Endothelial cell of umbilical vein (primary cell): ENCODE measurements at places on chromosomes 4 and X.

GRCh38 chrX:109343671-109344070, 138.2 kb downstream of the GUCY2F start:
- DNase-seq = peak; percentile 37

DNA sequence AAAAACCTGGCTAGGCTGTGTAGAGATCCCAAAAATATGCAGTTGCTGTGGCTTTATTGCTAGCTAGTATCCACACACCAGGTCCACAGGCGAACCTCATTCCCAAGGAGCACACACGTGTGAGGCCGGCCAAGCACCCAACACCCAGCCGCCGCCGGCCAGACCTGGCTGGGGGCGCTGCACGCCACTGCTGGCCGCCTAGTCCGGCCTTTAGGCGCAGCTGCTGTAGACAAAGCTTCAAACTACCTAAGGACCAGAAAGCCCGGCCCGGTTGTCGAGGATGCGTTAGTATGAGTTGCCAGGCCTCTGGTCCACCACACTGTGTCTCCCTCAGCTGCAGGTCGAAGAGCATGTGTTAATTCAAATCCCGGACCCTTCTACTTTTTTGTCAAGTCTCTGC, 3.1 kb downstream of the POU3F4 start:
- DNase-seq = no peak

GRCh38 chrX:153934148-153934761, 582 bp downstream of the NAA10 start:
- DNase-seq = no peak

DNA sequence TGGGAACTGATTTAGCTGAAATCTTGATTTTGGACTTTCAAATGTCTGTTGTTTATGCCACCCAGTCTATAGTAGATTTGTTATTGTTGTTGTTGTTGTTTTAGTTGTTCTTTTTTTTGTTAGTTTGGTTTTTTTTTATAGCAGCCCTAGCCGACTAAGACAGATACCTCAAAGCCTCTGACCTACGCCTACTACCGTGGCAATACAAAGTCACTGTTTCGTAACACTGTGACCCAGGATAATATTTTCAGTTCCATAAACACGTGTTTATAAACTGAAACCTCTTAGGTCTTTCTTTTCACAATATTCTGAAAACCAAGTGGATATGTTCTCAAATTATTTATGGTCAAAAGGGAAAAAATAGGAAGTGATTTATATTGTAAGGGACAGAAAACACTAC, 32.8 kb downstream of the VCX2 start:
- DNase-seq = no peak

GRCh38 chr4:159401791-159402380, 299.0 kb downstream of the RAPGEF2 start:
- DNase-seq = peak; percentile 83

GRCh38 chr4:156797206-156797605, 174.4 kb downstream of the PDGFC start:
- no peak for DNase-seq

DNA sequence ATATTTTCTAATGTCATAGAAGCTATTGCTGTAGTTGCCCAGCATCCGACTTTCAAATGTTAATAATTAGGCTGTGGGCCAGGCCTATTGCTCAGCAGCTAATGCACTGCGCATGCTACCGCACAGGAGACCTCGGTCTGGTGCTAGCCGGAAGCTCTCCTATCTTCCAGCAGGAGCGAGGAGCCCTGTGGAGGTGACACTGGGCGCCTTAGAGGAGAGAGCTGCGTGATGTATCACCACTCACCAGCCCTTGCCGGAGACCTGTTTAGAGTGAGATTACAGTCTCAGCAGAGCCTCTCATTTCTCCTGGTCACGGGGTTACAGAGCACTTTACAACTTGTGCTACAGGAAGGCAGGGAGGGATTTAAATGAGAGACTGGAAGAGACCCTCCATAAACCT, 31.1 kb upstream of the MID1IP1 start:
- no peak for DNase-seq

DNA sequence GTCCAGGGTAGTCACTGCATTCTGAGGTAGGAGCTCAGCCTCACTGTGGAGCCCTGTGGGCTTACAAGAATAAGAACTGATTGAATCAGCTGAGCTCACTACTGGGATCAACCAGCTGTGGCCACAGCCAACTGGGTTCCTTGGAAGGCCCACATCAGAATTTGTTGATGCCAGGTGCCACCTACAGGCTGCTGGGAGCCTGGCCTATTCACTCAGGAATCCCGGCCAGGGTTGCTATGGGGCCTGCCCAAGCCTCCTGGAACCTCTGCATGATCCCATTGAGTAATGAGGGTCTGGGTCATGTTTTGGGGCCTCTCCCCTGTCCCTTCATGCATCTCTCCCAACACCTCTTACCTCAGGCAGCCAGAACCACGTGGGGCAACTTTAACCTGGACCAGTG, 53.9 kb upstream of the KIAA1210 start:
- DNase-seq = no peak

- DNase-seq = peak; percentile 38
Measured at GRCh38 chr4:20832826-20833225, 132.6 kb downstream of the PACRGL start.

DNA sequence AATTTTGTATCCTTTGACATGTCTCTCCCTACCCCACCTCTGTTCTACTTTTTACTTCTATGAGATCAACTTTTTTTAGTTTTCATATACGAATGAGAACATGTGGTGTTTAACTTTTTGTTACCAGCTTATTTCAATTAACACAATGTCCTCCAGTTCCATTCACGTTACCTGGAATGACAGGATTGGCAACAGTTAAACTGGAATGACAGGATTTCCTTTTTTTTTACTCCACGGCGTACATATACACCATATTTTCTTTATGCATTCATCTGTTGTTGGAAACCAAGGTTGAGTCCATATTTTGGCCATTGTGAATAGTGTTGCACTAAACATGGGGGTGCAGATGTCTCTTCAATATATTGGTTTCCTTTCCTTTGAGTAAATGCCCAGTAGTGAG, 171.8 kb upstream of the GPC4 start:
- DNase-seq = no peak

DNA sequence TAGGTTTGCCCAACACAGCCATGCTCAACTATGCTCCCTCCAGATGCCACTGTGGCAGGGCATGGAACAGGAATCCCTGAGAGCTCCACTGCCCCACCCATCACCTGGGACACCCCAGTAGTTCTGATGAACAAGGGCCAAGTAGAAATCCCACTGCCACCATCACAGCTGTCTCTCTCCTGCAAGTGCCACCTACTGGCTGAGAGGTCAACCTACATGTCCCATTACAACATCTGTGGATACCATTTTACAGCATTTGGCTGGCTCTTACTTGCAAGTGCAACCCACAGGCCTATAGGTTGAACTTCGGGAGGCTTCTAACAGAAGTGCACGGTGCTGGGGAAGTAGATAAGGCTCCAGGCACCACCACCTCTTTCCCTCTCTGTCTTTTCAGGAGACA, 142.5 kb downstream of the CXXC4 start:
- DNase-seq = no peak

DNA sequence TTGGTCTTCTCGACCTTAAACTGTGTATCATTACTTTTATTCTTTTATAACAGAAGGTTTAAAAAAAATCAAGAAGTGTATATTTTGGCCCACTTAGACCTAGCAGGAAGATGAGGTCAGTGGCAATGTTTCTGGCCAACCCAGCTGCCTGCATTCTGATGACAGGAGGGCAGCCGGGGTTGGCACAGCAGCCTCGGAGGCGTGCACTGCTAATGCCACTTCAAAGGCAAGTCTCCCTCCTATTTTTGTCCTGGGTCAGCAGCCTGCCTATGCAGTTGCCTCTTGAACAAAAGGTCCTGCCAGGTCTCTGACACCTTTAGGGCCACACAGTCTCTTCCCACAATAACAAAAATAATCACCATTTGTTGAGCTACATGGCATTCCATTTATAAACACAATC, 89.4 kb upstream of the MYOZ2 start:
- DNase-seq = peak; percentile 70
